Amygdala (tissue), 56 donors: ENCODE measurements at places on chromosomes 16 and 17.
A peak's percentile ranks its signal among the peaks of the same experiment; 100 is the strongest.

GRCh38 chr17:7354262-7354843, 603 bp upstream of the TMEM95 start:
- no peak for DNase-seq

GRCh38 chr16:31267332-31268032, 7.7 kb downstream of the ITGAM start:
- no peak for DNase-seq

DNA sequence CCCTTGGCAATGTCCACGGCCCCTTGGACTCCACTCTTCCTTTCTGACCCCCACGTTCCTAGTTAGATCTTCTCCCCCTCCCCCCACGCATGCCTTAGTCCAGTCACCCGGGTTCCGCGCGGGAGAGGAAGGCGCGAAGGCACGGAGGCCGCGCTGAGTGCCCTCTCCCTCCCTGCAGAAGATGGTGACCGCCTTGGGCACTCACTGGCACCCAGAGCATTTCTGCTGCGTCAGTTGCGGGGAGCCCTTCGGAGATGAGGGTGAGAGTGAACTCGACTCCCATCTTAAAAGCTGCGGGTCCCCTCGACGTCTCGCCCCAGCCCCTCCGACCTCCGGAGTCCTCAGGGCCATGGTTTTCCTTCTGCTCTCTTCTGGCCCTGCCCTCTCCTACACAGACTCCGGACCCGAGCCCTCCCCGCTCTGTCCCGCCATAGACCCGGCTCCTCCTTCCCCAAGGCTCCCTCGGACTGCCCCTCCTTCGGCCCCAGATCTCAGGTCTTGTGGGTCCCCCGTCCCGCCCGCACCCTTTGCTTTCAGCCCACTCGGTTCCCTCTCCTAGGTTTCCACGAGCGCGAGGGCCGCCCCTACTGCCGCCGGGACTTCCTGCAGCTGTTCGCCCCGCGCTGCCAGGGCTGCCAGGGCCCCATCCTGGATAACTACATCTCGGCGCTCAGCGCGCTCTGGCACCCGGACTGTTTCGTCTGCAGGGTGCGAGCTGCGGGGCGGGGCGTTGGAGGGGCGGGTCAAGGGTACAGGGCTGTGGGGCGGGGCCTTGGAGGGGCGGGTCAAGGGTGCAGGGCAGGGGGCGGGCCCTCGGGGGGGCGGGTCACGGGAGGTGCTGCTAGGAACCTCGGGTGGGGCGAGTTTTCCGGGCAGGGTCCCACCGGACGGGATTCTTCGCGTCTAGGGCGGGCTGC, 4.6 kb downstream of the TGFB1I1 start:
- peak; percentile 41 for DNase-seq

- DNase-seq = no peak
Measured at GRCh38 chr16:23824909-23825308, 10.9 kb upstream of the PRKCB start.

- DNase-seq = no peak
Measured at GRCh38 chr17:42233156-42233555, 38.9 kb upstream of the GHDC start.

- no peak for DNase-seq
Measured at GRCh38 chr16:30996985-30997724, 12.1 kb downstream of the HSD3B7 start.

GRCh38 chr16:84266451-84266850, 26.6 kb upstream of the KCNG4 start:
- DNase-seq = peak; percentile 71

GRCh38 chr17:74118504-74118903, 85.0 kb upstream of the RPL38 start:
- DNase-seq = no peak

GRCh38 chr16:10156099-10156498, 26.1 kb downstream of the GRIN2A start:
- no peak for DNase-seq

GRCh38 chr17:83055911-83056582, 23.4 kb upstream of the METRNL start:
- no peak for DNase-seq

GRCh38 chr16:54176376-54176901, 110.1 kb downstream of the IRX3 start:
- no peak for DNase-seq

GRCh38 chr16:86220561-86220960, 289.8 kb upstream of the FOXF1 start:
- DNase-seq = no peak

DNA sequence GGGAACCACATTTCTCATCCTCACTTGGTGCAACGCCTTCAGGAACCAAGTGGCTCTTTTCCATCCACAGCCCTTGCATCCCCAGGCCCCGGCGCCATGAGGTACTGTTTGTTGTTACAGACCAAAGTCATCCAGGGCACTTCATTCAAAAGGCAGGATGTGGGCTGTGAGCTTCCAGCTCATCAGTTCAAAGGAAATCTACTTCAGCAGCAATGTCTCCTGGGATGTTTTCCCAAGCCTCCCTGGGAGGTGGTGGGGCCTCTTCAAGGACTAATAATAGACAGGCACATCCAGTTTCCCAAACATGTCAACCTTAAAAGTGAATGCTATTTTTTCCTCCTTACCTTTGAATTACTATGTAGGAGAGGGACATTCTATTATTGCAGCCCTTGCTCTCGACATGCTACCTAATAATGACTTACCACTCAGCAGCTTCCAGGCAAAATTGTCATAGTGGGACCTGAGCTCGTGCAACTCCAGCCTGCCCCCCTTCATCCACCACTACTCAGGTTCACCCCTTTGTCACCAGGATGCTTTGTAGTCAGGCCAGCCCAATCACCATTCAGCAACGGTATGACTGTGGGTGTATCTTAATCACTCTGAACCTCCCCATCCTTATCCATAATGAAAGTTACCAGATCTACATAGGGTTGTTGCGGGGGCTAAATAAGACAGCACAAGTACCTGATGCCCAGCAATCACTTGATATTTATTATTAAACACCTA, 1.7 kb upstream of the PRKCB start:
- DNase-seq = no peak

GRCh38 chr17:8837563-8838075, 29.9 kb downstream of the PIK3R6 start:
- DNase-seq = no peak

- DNase-seq = no peak
Measured at GRCh38 chr17:4040784-4041183, 76.5 kb upstream of the ATP2A3 start.

DNA sequence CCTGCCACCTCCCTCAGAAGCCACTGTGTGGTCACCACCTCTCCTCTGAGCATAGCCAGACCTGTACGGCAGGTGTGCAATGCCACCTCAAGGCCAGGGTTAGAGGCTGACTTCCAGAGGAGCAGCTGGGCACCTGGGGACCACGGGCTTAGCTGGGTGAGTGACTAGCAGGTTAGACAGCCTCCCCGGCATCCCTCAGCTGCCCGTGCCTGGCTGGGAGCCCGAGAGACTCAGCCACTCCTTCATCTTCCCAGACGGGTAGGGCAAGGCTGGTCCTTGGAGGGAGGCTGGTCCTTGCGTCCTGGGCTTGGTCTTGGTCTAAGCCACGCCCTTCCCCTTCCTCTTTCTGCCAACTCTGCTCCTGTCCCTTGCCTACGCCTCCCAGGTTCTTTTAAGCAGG, 7.8 kb downstream of the CRHR1 start:
- no peak for DNase-seq

DNA sequence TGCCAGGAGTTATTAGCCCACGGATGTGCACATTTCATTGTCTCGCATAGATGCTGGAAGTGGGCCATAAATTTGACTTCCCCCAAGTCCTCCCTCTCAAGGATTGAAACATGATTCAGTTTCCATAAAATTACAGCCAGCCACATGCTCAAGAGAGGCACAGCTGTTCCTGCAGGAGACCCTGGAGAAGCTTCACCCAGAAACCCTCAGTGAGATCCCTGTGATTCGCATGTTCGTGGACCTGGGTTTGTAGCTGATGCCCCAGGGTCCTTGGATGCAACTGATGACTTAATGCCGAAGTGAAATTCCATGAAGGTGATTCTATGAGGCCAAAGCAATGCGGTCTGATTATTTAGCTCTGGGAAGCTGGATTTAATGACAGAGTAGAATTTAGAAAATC, 24.7 kb upstream of the AQP8 start:
- DNase-seq = no peak

- DNase-seq = no peak
Measured at GRCh38 chr17:71578446-71578845, 542.4 kb upstream of the SOX9 start.

GRCh38 chr16:73796241-73796640, 500.4 kb upstream of the PSMD7 start:
- no peak for DNase-seq
